ENCODE measurements at places on chromosomes 13 and 19.
A peak's percentile ranks its signal among the peaks of the same experiment; 100 is the strongest.

DNA sequence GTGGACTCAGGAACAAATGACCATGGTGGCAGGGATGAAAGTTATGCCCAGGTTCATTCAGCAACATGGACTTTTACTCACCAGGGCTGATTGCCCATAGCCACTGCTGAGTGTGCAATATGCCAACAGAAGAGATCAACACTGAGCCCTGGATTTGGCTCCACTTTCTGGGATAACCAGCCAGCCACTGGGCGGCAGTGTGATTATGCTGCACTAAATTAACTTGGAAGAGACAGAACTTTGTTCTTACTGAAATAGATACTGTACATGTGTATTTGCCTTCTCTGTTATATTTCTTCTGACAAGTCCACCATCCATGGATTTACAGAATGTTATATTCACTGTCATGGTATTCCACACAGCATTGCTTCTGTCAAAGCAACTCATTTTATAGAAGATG, 257.4 kb downstream of the TDRD3 start:
- no peak overlapping the region for H3K27ac ChIP-seq
- DNase-seq = no peak
- H3K36me3 ChIP-seq = no peaks in the 10 kb centered on the region

DNA sequence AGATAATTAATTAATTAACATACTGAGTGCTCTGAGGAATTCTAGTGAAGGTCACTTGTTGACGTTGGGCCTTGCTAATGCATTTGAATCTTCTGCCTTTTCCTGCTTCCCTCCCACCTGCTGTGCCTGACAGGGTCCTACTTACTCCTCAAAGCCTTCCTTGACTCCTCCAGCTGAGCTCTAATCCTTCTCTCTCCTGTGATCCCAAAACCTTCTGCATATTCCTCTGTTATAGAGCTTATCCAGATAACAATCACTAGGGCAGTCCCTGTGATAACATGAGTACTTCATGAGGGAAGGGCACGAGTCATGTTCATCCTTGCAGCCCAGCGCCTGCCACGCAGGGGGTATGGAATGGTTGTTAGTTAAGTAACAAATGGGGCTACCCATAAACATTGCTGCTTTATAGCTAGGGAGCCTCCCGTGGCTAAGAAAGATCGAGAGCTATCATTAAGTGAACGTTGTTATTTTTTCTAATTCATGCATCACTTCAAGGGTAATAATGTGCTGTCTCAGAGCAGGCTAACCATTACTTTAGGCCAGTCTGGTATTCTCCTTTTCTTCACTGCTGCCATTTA, 19.1 kb upstream of the SPATA13 start:
- no peaks in the 10 kb centered on the region for H3K27me3 ChIP-seq
- no peaks in the 10 kb centered on the region for H3K36me3 ChIP-seq
- no peak overlapping the region for H3K4me3 ChIP-seq
- peaks cover 9% of the 10 kb centered on the region for H3K4me1 ChIP-seq
- no peak for DNase-seq

- H3K27ac ChIP-seq = no peak overlapping the region
- DNase-seq = no peak
- H3K27me3 ChIP-seq = no peaks in the 10 kb centered on the region
- H3K4me3 ChIP-seq = no peak overlapping the region
- peaks cover 21% of the 10 kb centered on the region for H3K36me3 ChIP-seq
Measured at GRCh38 chr13:99322297-99323103, 15.3 kb upstream of the GPR183 start.

DNA sequence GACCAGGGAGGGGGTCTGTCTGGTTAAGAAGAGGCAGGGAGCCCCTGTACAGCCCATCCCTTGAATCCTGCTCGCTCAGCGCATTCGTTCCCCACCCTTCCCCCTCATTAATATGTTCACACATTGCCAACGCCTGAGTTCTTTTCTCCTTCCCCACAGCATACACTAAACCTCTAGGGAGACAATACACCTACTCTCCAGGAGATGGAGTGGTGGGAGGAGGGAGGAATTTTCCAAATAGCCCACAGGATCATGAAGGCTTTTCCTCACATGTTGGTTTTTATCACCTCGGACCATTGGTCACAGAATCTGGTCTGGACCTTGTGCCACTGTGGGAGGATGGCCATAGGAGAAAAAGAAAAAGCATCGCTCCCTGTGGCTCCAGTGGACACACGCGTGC, 294.9 kb downstream of the SHISA2 start:
- H3K36me3 ChIP-seq = no peaks in the 10 kb centered on the region
- H3K4me1 ChIP-seq = no peaks in the 10 kb centered on the region
- H3K27ac ChIP-seq = no peak overlapping the region
- no peak for DNase-seq

GRCh38 chr13:50617134-50617721, 226.3 kb downstream of the DLEU7 start:
- H3K4me3 ChIP-seq = no peak overlapping the region
- H3K27me3 ChIP-seq = no peaks in the 10 kb centered on the region
- DNase-seq = no peak
- no peak overlapping the region for H3K27ac ChIP-seq
- H3K4me1 ChIP-seq = 0 out of 2 replicates have a peak, but pooled peaks cover 2% of the 10 kb centered on the region
- H3K36me3 ChIP-seq = no peaks in the 10 kb centered on the region

GRCh38 chr19:37654629-37655300, 500 bp downstream of the ZFP30 start:
- peak overlapping the region; percentile 75 for H3K4me3 ChIP-seq
- no peaks in the 10 kb centered on the region for H3K36me3 ChIP-seq
- no peaks in the 10 kb centered on the region for H3K4me1 ChIP-seq
- H3K27ac ChIP-seq = no peak overlapping the region
- no peaks in the 10 kb centered on the region for H3K27me3 ChIP-seq

DNA sequence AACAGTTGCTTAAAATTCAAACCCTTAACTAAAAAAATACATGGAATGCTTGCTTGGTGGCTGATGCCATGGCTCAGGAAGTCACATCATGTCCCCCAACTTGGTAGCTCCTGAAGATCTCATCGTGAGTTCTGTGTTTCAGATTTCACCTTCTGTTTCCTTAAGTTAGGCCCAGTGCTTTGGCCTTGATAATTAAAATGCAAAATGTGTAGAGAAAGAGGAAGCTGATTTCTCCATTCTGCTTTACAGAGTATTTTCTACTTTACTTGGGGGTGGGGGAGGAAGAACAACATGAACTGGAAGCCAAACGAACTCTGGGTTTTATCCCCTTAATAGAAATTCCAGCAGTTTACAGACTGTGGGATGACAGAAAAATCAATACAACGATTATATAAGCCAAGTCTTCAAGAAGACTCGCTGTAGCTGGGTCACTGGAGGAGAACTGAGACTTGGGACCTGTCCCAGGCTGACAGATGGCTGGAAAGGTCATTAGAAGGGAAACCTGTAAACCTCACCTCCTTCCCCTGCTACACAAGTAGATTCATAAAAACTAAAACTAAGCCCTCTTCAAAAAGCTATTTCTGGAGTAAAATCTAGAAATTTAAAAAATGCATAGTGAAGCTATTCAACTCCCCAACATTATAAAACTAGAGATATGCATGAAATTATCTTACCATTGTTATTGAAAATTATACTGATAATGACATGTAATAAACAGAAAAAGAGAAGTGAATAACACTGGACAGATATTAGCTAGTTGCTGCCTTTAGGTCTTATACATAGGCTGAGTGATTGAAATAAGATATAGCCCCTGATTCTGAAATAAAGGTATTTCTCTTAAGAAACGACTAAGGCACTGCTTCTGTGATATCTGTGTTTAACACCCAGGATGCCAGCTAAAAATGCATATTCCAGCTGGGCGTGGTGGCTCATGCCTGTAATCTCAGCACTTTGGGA, 22.1 kb upstream of the GGACT start:
- no peak overlapping the region for H3K4me3 ChIP-seq
- H3K4me1 ChIP-seq = no peaks in the 10 kb centered on the region
- no peaks in the 10 kb centered on the region for H3K27me3 ChIP-seq
- peaks cover 12% of the 10 kb centered on the region for H3K36me3 ChIP-seq

GRCh38 chr19:34989298-34989697, 10.8 kb upstream of the GRAMD1A start:
- H3K27me3 ChIP-seq = no peaks in the 10 kb centered on the region
- peaks cover 6% of the 10 kb centered on the region for H3K4me1 ChIP-seq
- H3K27ac ChIP-seq = no peak overlapping the region
- no peak for DNase-seq

DNA sequence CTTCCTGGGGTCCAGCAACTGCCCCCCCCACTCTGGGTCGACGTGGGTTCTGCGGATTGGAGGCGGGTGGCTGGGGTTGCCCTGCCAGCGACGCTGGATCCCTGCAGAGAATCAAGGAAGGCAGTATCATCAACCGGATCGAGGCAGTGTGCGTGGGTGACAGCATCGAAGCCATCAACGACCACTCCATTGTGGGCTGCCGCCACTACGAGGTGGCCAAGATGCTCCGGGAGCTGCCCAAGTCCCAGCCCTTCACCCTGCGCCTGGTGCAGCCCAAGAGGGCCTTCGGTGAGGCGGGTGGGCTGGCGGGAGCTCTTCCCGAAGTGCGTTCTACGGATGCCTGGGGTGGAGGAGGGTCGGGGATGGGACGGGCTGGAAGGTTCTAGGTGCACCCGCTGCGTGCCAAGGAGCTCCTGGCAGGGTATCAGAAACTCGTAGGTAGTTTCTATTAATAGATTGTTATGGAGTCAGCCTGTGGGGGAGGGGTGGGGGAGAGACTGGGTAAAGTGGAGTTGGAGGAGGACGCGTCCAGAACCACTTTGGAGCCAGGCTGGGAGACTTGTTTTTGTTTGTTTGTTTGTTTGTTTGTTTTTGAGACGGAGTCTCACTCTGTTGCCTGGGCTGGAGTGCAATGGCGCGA, 1.5 kb downstream of the GIPC3 start:
- no peak for DNase-seq
- no peak overlapping the region for H3K4me3 ChIP-seq
- no peaks in the 10 kb centered on the region for H3K36me3 ChIP-seq
- H3K27me3 ChIP-seq = no peaks in the 10 kb centered on the region
- no peaks in the 10 kb centered on the region for H3K4me1 ChIP-seq
- no peak overlapping the region for H3K27ac ChIP-seq

- H3K4me1 ChIP-seq = no peaks in the 10 kb centered on the region
- peaks cover 12% of the 10 kb centered on the region for H3K36me3 ChIP-seq
- no peak for DNase-seq
Measured at GRCh38 chr13:99363391-99363790, 56.2 kb upstream of the GPR183 start.

DNA sequence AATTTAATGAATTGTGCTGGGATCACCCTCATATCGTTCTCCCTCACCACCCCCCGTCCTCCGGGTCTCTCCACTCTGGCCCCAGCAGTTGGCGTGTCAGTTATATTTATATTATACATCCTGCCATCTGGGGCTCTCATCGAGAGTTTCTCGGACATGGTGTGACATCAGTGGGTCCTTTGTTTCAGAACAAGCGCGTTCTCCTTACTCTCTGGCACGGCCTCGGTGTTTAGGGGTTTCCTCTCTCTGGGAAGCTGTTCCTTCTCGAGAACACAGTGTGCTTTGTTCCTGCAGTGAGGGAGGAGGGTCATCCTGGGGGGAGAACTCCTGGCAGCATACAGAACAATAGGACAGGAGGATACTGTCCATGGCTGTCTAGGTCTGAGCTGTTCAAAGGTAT, 9.8 kb upstream of the MCF2L start:
- DNase-seq = no peak
- no peaks in the 10 kb centered on the region for H3K4me1 ChIP-seq
- no peaks in the 10 kb centered on the region for H3K27me3 ChIP-seq
- no peak overlapping the region for H3K27ac ChIP-seq
- H3K4me3 ChIP-seq = no peak overlapping the region

- H3K27me3 ChIP-seq = no peaks in the 10 kb centered on the region
- H3K36me3 ChIP-seq = peaks cover 1% of the 10 kb centered on the region
- no peaks in the 10 kb centered on the region for H3K4me1 ChIP-seq
- no peak overlapping the region for H3K4me3 ChIP-seq
- DNase-seq = no peak
Measured at GRCh38 chr13:42398533-42398932, 126.6 kb downstream of the AKAP11 start.

- H3K36me3 ChIP-seq = peaks cover 6% of the 10 kb centered on the region
- no peak for DNase-seq
- H3K4me1 ChIP-seq = no peaks in the 10 kb centered on the region
- no peak overlapping the region for H3K4me3 ChIP-seq
- H3K27me3 ChIP-seq = no peaks in the 10 kb centered on the region
Measured at GRCh38 chr13:43042410-43042921, 19.1 kb downstream of the DNAJC15 start.

- no peak within 1 kb of the TSS for H3K27ac ChIP-seq
- H3K27me3 ChIP-seq = no peaks in the 10 kb centered on the region
- H3K36me3 ChIP-seq = peaks cover 14% of the 10 kb centered on the region
- peak within 1 kb of the TSS; percentile 84 for H3K4me3 ChIP-seq
Measured at GRCh38 chr19:55283548-55284377, at the start of gene BRSK1. Gene BRSK1, plus strand, starts transcription at chr19:55283997. Its CDS starts 446 bp downstream, at chr19:55284443.

GRCh38 chr19:47445937-47446402, 25.7 kb downstream of the SLC8A2 start:
- peak; percentile 75 for DNase-seq
- H3K36me3 ChIP-seq = no peaks in the 10 kb centered on the region
- H3K27ac ChIP-seq = no peak overlapping the region
- no peaks in the 10 kb centered on the region for H3K27me3 ChIP-seq

DNA sequence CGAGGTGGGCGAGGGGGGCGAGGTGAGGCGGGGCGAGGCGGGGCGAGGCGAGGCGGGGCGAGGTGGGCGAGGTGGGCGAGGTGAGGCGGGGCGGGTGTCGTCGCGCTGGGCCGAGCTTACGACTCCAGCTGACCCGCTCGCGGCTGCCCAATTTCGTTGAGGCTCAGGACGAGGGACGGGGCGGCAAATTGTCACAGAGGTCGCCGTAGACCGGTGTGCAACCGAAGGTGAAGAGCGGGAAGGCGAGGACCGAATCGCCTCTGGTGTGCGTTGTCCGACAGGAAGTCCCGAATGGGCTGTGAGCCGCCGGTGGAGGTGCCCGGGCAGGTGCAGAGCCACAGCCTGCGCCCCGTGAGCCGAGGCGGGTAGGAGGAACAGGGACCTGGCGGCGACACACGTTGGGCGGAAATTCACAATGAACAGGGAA, at the start of gene LACC1:
Gene LACC1 (plus strand): TSS at position 150 of the 427 bp plus-strand sequence. CDS start 1,082 bp downstream, outside the sequence.
- peak; percentile 78 for DNase-seq
- H3K27ac ChIP-seq = no peak within 1 kb of the TSS
- 0 out of 2 replicates have a peak, but pooled peaks cover 3% of the 10 kb centered on the region for H3K36me3 ChIP-seq
- peak within 1 kb of the TSS; percentile 92 for H3K4me3 ChIP-seq

- H3K27me3 ChIP-seq = peaks cover 99% of the 10 kb centered on the region
- H3K36me3 ChIP-seq = no peaks in the 10 kb centered on the region
- H3K4me1 ChIP-seq = no peaks in the 10 kb centered on the region
- peak; percentile 79 for DNase-seq
Measured at GRCh38 chr13:27978301-27978968, 9.3 kb upstream of the CDX2 start.

Data from H9 (cell line).